ENCODE measurements at places on chromosomes 1 and 21.
A peak's percentile ranks its signal among the peaks of the same experiment; 100 is the strongest.

- no peaks in the 10 kb centered on the region for H3K36me3 ChIP-seq
- H3K27me3 ChIP-seq, result no peaks in the 10 kb centered on the region
- no peak for DNase-seq
- H3K27ac ChIP-seq, result no peak overlapping the region
- peaks cover 45% of the 10 kb centered on the region for H3K4me1 ChIP-seq
- no peak overlapping the region for H3K4me3 ChIP-seq
Observed at GRCh38 chr1:2206813-2207487, 12.4 kb upstream of the FAAP20 start.

DNA sequence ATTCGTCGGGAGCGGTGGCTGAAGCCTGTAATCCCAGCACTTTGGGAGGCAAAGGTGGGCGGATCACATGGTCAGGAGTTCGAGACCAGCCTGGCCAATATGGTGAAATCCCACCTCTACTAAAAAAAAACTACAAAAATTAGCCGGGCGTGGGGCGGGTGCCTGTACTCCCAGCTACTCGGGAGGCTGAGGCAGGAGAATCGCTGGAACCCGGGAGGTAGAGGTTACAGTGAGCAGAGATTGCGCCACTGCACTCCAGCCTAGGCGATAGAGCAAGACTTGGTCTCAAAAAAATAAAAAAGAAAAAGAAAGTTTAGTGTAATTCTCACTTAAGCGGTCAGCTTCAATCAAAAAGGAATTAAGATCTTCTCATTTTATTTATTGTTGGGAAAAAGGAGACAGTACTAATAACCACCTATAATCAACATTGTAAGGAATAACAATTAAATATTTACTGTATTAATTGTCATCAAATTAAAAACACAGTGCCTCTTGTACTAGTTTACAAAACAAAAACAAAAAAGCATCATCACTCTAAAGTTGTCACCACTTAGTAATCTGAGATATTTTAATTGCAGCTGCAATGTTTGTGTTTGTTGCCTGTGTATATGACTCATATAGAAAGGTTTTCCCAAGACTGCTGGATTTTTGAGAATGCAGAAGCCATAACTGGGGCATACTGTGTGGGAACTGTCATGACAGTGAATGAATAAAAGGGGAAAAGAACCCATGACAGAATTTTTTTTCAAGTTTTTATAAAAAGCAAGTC is 3.7 kb downstream of the FBXO42 start:
- no peak overlapping the region for H3K4me3 ChIP-seq
- peak overlapping the region; percentile 57 for H3K27ac ChIP-seq
- peaks cover 22% of the 10 kb centered on the region for H3K4me1 ChIP-seq
- H3K27me3 ChIP-seq, result no peaks in the 10 kb centered on the region

DNA sequence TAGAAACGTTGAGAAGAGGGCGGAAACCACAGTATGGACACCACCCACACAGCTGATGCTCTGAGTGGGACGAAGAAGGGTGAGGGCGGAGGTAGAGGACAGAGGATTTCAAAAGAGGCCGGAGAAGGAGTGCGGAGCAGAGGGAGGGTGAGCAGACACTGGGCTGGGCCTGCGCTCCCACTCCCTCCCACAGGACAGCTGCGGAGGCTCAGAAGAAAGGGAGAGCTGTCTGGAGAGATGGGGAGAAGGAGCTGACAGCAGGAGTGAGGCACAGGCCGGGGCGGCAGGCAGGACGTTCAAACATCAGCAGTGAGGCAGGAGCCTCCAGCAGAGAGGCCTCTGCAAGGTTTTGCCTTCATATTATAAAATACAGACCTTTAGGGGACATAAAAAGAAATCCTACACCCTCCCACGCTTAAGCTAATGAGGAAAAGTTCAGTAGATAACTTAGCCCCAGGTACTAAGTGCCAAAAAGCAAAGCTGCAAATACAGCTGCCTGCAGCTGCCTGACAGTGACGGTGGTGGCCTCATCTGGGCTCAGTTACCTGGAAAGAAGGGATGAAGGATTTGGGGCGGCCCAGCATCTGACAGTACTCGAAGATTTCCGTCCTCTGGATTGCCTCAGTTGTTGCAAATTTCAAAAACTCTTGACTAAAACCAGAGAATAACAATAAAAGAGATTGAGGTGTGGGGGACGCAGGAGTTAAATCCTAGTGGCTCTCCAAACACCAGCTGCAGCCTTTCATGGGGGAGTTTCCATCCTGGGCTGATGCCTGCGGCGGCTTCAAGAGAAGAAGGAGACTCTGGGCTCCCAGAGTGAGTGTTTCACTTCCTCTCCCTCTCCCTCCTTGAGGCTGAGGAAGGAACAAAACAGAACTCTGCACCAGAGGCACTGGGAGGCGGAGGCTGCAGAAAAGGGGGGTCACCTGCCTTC is 25.6 kb downstream of the SEC16B start:
- no peaks in the 10 kb centered on the region for H3K4me1 ChIP-seq
- no peak overlapping the region for H3K27ac ChIP-seq
- no peaks in the 10 kb centered on the region for H3K27me3 ChIP-seq
- no peak overlapping the region for H3K4me3 ChIP-seq
- no peak for DNase-seq

DNA sequence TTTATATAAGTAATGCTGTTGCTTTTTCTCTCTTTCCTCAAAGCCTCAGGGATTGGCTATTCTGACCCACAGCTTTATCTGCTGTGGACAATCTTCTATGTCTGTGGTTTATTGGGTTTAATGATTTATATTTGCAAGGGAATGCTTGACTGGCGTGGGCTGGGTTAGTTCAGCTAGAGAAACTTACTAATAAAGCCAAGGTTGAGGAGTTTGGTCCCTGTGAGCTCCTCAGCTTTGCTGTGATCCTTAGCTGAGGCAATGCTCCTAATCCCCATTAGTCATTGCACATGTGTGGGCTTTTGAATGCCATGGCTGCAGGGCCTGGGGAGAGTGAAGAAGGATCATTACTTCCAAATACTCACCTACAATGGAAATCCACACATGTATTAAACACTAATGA is 179.3 kb downstream of the ZNF326 start:
- no peaks in the 10 kb centered on the region for H3K4me1 ChIP-seq
- DNase-seq, result no peak
- H3K4me3 ChIP-seq, result no peak overlapping the region
- no peak overlapping the region for H3K27ac ChIP-seq

GRCh38 chr1:234779160-234779538 is 169.2 kb upstream of the IRF2BP2 start:
- no peaks in the 10 kb centered on the region for H3K4me1 ChIP-seq
- H3K27me3 ChIP-seq, result peaks cover 50% of the 10 kb centered on the region
- no peak for DNase-seq
- H3K4me3 ChIP-seq, result no peak overlapping the region

GRCh38 chr1:82329226-82329625 is 528.5 kb downstream of the ADGRL2 start:
- H3K27ac ChIP-seq, result no peak overlapping the region
- no peak overlapping the region for H3K4me3 ChIP-seq
- H3K27me3 ChIP-seq, result no peaks in the 10 kb centered on the region
- H3K4me1 ChIP-seq, result no peaks in the 10 kb centered on the region
- no peak for DNase-seq

GRCh38 chr1:94334764-94335163 is 83.4 kb upstream of the ABCD3 start:
- no peak for DNase-seq
- H3K4me1 ChIP-seq, result peaks cover 23% of the 10 kb centered on the region
- no peaks in the 10 kb centered on the region for H3K27me3 ChIP-seq
- no peak overlapping the region for H3K4me3 ChIP-seq

DNA sequence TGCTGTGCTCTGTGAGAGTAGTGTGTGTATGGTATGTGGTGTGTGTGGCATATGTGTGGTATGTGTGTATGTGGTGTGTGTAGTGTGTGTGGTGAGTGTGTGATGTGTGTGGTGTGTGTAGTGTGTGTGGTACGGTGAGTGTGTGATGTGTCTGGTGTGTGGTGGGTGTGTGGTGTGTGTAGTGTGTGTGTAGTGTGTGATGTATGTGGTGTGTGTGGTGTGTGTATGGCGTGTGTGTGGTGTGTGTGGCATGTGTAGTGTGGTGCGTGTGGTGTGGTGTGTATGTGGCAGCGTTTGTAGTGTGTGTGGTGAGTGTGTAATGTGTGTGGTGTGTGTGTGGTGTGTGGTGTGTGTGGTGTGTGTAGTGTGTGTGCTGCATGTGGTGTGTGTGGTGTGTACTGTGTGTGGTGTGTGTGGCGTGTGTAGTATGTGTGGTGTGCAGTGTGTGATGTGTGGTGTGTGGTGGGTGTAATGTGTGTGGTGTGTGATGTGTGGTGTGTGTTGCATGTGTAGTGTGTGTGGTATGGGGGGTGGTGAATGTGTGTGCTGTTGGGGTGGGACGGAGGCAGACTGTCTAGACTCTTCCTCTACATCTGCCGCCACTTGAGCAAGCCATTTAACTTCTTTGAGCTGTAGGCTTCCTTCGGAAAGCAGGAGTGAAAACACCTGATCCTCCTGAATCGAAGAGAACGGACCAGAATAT is 33.5 kb downstream of the GPA33 start:
- no peak overlapping the region for H3K4me3 ChIP-seq
- H3K27me3 ChIP-seq, result no peaks in the 10 kb centered on the region
- peaks cover 5% of the 10 kb centered on the region for H3K4me1 ChIP-seq
- no peak for DNase-seq
- H3K27ac ChIP-seq, result no peak overlapping the region

DNA sequence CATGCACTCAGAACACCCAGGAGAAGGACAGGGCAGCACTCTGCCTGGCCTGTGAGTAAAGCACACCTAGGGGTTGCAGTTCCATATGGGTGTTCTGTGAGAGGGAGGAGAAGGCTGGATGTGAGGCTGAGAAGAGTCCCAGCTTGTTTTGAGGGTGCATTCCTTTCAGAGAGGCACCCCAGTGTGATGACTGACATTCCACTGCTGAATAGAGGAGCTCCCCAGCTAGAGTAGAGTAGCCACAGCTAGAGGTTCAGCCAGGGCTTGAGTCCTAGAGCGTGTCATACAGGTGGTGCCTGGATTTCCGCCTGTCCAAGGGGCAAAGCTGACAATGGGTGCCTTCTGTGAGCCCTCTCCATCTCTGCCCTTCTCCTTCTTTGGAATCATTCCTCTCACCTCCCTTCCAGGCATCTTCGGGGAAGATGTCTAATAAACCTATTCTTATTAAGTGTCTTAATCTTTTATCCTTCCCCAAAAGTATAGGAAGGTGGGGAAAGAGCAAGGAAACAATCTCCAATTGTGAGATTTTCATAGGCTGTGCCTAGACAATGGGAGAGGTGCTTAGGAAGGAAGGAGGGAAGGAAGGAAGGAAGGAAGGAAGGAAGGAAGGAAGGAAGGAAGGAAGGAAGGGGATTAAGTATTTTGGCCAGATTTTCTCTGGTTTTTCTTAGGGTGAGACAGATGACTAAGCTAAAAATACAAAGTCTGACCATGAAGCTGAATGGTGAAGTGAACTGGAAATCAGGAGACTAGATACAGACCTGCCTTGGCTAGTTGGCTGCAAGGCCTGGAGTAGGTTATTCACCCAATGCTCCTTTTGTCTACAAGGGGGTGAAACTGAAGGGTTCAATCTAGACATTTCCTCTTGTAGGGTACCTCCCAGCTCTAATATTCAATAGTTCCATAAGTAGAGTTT is 43.6 kb upstream of the SYT6 start:
- no peak overlapping the region for H3K27ac ChIP-seq
- DNase-seq, result no peak
- H3K4me1 ChIP-seq, result no peaks in the 10 kb centered on the region
- H3K36me3 ChIP-seq, result no peaks in the 10 kb centered on the region

DNA sequence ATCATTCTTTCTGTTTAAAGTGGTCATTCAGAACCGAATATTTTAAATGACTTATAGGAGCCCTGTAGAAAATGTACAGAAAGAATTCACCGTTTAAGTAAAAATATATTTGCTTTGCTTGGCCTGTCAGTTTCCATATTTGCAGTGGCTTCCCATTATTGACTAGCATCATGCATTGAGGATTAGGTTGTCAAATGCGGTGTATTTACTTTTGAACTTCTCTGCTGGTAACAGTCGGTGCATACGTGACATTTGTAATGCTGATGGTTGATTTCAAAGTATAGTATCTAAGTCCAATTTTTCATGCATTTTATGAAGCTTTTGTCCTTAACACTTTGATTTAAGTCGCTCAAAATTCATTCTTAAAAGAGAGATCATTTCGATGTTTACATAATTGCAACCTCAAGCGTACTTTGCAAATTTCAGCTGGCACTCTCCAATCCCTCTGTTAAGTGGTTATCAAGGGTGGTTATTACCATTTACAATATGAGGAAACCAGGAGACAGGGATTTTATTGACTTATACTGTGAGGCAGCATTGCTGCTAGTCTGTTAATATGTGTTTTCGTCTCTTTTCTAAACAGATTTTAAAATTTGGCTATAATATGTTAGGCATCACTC is 201.6 kb downstream of the SDCCAG8 start:
- DNase-seq, result no peak
- no peaks in the 10 kb centered on the region for H3K27me3 ChIP-seq
- H3K36me3 ChIP-seq, result peaks cover 3% of the 10 kb centered on the region
- H3K4me1 ChIP-seq, result no peaks in the 10 kb centered on the region
- H3K27ac ChIP-seq, result no peak overlapping the region
- no peak overlapping the region for H3K4me3 ChIP-seq

DNA sequence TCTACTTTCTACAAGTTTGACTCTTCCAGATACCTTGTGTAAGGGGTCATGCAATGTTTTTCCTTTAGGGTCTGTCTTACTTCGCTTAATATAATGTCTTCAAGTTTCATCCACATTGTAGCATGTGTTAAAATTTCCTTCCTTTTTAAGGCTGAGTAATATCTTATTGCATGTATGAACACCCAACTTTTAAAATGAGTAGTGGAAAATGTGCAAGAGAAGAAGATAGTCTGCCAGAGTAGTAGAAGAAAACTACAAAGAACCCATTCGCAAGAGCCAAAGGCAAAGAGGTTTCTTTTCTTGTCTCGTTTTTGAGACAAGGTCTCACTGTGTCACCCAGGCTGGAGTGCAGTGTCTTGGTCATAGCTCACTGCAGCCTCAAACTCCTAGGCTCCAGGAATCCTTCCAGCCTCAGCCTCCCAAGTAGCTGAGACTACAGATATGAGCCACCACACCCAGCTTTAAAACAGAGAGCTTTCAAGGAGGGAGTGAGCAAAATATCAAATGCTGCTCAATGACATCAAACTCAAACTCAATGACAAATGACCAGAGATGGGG is 9.4 kb downstream of the IL23R start:
- no peak overlapping the region for H3K4me3 ChIP-seq
- H3K27me3 ChIP-seq, result no peaks in the 10 kb centered on the region
- H3K4me1 ChIP-seq, result no peaks in the 10 kb centered on the region
- H3K36me3 ChIP-seq, result no peaks in the 10 kb centered on the region

GRCh38 chr1:59520194-59520593 is 223.3 kb downstream of the FGGY start:
- H3K4me3 ChIP-seq, result no peak overlapping the region
- H3K36me3 ChIP-seq, result no peaks in the 10 kb centered on the region
- H3K4me1 ChIP-seq, result peaks cover 12% of the 10 kb centered on the region

GRCh38 chr1:30525971-30526651 is 197.3 kb downstream of the MATN1 start:
- H3K4me1 ChIP-seq, result peaks cover 41% of the 10 kb centered on the region
- peak overlapping the region; percentile 47 for H3K27ac ChIP-seq
- peak; percentile 74 for DNase-seq

GRCh38 chr1:6658359-6659060 is 33.8 kb downstream of the THAP3 start:
- DNase-seq, result no peak
- no peaks in the 10 kb centered on the region for H3K27me3 ChIP-seq
- no peak overlapping the region for H3K4me3 ChIP-seq
- H3K4me1 ChIP-seq, result no peaks in the 10 kb centered on the region
